ENCODE measurements at places on chromosomes 6 and 20.

- no peak for DNase-seq
Measured at GRCh38 chr6:63504777-63505384, 67.4 kb upstream of the LOC128125822 start.

DNA sequence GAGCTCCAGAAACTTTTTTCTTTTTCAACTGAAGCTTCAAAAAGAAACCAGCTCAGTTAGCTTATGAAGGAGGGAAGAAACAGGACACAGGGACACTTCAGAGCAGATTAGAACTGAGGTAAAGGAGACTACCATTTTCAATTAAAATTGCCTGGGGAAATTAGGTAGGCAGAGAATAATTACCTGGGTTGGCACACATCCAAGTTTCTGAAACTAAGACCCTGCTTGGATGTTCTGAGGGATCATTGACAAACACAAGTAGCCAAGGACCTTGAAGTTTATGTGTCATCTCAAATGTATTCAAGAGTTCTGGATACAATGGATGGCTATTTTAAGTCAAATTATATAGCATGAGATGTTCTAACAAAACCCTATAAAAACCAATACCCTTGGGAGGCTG lies 137.6 kb downstream of the PLCB4 start:
- peak; percentile 10 for DNase-seq

DNA sequence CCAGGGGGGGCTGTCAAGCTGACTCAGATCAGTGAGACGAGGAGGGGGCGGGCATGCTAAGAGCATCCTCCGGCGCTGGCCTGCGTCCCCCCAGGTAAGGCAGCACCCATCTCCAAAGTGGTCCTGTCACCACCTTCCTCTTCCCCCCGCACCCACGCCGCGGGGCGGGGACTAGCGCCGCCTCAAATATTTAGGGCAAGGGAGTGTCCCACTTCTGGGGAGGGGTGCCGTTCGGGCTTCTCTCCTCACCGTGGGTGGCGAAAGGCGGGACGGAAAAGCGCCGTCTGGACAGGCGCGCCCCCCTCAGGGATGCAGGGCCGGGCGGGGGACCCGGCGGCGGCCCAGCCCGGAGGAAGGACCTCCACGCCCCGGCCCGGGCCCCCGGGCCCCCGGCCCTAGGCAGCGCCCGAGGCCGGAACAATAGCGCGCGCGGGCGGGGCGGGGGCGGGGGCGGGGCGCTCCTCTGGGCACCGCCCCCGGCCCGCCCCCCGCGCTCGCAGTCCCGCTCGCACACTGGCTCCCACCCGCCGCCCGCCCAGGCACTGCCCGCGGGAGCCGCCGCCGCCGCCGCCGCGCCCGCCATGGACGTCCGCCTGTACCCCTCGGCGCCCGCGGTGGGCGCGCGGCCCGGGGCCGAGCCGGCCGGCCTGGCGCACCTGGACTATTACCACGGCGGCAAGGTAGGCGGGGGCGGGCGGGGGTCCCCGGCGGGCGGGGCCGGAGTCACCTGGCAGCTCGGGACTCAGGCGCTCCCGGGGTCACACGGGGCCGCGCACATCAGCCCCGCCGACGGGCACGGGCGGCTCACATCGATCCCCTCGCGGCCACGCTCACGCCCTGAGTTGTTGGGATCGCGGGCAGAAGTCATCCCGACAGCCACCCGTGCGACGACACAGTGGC lies at the start of gene TOX2:
TOX2 (plus strand) TSS at position 542 of the 900 bp plus-strand sequence; CDS start at position 582, 40 bp downstream.
- DNase-seq: peak; percentile 50

DNA sequence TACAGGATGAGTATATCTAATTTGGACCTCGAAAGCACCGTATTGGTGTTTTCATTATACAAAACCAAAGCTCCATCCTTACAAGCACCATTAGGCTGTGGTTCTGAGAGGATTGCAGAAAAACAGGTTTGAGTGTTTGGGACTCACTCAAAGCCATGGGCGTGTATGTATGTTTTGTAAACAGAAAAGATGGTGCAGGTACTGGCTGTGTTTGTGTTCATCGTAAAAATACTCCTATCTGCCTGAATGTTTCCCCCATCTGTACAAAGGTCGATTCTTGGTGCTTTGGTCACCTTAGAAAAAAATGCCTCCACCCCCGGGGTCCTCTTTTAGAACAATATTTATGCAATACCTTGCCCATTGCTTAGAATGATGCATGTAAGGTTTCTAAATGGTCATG lies 286.6 kb downstream of the TSHZ2 start:
- no peak for DNase-seq

GRCh38 chr20:1415667-1416468 lies 23.0 kb upstream of the FKBP1A start:
- DNase-seq: no peak

DNA sequence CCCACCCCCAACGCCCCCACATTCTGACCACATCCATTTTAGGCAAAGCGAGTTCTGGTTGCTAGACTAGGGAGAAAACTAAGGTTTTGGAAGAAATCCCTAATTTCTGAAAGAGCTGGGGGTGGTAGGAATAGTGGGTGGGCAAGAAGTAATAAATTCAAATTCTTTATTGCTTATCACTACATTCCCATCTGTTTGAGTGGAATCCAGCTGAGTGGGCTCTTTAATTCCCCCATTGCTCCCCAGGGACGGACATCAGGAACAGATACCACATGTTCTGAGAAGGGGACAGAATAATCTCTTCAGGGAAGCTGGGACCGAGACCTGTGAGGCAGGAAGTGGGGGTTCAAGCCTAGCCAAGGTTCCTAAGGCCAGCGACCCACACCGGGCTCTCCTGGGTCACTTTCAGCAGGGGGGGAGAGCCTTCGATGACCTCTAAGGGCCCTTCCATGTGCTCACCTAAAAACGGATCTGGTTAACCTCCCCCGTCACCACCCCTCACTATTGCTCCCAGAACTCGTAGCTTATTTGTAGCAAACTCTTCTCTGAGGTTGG lies 42.3 kb upstream of the MRPS10 start:
- peak; percentile 33 for DNase-seq

DNA sequence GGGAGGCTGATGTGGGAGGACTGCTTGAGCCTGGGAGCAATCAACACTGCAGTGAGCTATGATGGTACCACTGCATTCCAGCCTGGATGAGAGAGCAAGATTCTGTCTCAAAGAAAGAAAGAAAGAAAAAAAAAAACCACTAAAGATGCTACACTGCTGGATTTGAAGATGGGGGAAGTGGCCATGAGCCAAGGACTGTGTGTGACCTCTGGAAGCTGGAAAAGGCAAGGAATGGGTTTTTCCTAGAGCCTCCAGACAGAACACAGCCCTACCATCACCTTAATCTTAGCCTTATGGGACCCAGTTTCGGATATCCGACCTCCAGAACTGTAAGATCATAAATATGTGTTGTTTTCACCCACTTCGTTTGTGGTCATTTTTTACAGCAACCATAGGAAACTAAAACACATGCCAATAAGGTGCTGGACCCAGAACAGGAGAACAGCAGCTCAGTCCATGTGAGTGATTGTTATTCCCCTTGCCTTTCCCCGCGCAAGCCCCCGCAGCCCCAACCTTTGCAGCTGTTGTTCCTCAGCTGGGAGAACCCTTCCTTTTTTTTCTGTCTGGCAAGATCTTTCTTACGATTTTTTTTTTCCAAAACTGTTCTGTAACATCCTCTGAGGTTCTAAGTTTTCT lies 11.1 kb upstream of the VAPB start:
- DNase-seq: no peak

GRCh38 chr6:163092876-163093275 lies 321.6 kb upstream of the QKI start:
- DNase-seq: no peak

DNA sequence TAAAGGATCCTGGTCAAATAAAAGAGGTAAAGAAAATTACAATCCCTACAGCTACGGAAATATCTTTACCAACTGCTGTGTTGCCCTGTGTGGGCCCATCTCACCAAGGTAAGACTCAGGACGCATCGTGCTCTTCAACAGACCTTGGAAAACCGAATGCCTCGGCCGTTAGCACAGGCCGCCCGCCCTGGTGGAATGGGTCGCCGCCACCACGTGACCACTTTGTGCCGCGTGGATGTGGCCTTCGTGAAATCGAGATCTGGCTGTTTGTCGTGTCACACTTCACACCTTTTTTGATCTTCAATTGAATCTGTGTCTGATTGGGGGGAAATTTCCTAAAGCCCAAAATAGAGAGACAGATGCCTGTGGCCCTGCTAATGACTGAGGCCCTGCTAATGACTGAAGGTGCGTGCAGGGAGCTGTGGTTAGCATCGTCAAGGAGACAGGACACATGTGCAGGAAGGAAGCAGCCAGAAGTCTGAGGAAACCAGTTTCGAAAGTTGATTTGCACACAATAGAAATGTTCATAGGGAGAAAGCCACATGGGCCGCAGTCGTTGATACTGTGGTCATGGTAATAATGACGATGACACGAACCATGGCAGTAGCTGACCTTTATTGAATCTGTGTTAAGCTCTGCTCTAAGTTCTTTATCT lies 175.7 kb upstream of the SNX9 start:
- DNase-seq: no peak

DNA sequence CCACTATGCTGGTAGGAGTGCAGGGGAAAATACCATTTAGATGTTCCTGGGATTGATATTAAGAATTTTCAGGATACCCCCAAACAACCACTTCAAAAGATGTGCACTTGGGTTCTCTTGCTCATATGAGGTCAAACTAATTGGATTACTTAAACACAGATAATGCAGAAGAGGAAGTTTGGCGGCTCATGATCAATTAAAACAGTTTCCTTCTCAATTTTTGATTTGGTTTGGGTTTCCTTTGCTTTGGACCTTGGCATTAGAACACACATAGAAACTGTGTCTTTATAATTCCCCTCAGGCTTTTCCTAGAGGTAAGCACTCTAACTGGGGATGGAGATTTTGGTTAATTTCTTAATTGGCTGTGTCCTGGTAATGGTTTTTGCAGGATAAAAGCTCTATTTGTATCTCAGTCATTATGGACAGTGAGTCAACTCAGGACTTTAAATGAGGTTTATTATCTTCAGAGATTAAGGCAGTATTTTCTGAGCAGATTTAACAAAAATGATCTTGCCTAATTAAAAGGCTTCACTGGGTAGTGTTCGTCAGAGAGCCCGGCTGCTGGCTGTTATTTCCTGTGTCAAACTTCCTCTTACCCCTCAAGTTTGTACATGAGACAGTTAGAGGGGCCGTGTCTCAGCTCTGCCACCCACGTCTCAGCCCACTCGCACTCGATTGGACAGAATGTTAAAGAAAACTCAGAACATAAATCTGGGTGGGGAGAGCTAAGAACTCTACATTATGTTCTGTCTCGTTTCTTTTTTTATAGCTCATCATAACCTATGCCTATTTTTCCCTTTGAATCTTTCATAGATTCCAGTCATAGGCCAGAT lies 50.3 kb upstream of the PREP start:
- peak; percentile 20 for DNase-seq

- DNase-seq: peak; percentile 90
Measured at GRCh38 chr6:20577173-20577688, 43.0 kb downstream of the CDKAL1 start.

DNA sequence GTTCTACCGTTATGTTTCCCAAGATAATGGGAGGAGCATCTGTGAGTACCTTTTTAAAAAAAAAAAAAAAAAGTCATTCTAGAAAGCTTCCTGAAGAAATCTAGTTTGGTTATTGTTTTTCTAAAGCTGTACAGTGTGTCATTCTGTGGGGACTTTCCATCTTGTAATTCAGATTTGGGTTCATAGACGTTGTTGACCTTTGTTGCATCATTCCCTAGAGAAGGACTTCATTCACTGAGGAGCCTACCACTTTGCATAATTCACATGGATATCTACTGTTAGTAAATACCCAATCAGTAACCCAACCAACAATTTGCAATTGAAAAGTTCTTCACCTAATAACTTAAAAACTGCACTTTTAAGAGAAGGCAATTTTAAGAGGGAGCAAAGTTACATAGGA lies 60.1 kb downstream of the RPP40 start:
- DNase-seq: no peak

DNA sequence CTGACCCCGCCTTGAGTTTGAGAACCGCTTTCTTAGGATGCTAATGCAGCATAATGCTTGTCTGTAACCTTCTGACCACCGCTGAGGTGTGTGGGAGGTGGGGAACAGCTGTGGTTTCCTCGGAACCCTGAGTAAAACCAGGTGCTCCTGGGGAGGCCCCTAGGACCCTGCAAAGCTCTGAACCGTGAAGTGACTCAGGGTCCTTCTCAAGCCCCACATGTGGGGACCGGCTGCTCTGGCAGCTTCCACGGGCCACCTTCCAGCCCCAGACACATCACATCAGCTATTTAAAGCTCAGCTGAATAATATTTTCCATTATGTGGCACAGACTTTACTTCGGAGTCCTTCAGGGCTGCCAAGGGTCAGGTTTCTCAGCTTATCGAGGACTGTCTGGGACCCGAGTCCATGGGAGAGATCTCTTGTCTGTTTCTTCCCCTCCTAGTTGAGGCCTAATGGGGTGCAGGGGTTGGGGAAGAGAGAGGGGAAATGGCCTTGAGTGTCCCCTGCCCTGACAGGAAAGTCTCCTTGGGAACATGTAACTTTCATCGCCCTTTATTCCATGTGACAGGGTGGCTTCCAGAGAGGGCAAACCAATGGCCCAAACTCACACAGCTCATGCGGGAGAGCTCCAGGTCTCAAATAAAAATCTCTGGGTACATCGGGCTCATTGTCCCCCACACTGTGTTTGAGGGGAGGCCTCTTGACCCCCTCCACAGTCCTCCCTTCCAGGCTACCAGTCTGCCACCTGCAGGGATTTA lies 186.1 kb upstream of the SLC24A3 start:
- no peak for DNase-seq

GRCh38 chr6:109769213-109769612 lies 78.1 kb downstream of the FIG4 start:
- DNase-seq: no peak
